ENCODE measurements at places on chromosomes 12 and 14.

- DNase-seq: no peak
These were observed 34.2 kb upstream of the GCH1 start for GRCh38 chr14:54936816-54937215.

GRCh38 chr12:53983568-53983949 is 1.4 kb upstream of the HOXC10 start:
- DNase-seq: peak; percentile 54

DNA sequence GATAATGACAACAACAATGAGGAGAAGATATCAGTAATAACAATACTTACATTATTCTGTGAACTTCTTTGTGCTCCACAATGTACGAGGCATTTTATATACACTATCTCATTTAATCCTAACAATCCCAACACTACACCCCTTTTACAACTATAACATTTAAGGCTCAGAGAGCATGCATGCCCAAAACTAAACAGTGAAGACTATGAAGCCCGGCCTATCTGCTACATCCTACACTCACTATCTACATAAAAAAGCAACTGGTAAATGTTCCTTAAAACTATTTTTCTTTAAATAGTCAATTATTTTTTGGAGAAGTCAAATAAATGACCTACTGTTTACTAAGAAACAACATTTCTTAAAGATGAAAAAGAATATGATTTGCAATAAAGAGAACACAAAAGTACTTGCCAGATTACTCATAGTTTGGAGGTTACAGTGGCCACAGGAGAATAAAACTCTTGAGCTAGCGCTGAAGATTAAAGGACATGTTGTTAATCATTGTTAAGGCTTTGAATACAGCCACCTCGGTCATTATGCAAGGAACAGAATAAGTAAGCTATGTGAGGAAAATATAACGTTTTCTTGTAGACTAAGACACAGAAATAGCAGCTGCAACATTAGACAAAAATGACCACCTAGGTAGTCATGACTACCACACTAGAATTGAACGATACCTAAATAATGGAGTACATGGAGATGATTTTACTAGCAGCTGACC is 56.7 kb downstream of the EPS8 start:
- DNase-seq: no peak

DNA sequence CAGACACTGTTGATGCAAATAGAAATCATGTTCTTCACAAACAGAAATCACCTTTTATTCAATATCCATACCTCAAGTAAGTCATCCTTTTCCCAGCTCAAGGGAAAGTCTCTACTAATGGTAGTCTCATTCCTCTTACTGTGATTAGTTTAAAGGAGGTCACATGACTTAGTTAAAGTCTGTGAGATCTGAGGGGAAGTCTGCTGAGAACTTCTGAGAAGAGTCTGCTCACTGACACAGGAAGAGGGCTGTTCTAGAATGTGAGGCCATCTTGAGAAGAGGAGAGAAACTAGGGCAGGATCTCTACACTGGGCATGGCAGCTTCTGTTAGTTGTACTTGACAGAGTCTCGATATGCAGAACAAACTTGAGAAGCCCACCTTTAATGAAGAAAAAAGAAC is 146.8 kb downstream of the C12orf42 start:
- DNase-seq: no peak

- no peak for DNase-seq
These were observed 209.4 kb upstream of the BCL2L14 start for GRCh38 chr12:11861155-11861863.

DNA sequence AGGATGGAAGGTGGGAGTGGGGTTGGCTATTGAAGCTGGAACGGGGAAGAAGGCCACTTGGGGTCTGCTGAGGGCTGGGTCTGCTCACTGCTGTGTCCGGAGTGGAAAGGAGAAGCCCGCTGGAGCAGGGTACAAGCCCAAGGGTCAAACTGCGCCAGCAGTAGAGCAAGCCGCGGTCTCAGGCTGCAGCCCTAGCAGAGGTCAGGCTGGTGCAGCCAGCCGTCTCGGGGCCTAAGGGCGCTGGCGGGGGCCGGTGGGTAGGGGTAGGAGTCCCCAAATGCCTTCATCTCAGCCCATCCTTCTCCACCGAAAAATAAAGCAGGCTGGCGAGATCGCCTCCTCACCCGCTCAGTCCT is 718 bp upstream of the JDP2 start:
- DNase-seq: no peak

DNA sequence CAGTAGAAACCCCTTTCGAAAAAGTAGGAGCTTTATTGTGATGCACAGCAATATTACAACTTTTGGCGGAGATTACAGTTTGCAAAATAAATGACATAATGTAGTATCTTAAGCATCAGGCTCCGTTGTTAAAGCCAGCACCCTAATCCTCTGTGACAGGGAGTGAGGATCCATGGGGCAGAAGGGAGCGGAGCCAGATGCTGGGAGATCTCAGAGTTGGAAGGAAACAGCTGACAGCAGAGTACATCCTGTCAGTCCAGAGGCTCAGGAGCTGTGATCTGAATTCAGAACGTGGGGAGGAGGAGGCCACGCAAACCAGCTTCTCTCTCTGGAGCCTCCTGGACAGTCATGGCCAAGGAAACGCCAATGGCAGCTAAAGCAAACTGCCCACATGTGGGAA is 55.7 kb downstream of the TMTC1 start:
- DNase-seq: no peak

DNA sequence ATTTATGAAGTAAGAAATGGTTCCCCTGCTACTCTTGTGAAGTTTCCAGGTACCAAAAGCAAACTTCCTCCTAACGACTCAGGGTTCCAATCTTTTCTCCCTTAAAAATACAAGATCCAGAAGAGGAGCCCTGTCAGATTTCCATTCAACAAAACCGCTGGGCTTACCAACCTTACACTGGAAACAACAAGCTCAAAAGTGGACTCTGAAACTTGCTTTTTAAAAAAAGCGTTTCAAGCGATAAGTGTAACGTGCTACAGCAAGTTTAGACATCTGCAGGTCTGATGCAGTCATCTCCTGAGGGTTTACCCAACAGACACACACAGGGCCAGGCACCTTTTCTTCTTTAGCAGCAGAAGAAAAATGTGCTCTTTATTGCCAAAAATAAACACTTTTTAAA is 6.9 kb upstream of the CREBL2 start:
- no peak for DNase-seq

DNA sequence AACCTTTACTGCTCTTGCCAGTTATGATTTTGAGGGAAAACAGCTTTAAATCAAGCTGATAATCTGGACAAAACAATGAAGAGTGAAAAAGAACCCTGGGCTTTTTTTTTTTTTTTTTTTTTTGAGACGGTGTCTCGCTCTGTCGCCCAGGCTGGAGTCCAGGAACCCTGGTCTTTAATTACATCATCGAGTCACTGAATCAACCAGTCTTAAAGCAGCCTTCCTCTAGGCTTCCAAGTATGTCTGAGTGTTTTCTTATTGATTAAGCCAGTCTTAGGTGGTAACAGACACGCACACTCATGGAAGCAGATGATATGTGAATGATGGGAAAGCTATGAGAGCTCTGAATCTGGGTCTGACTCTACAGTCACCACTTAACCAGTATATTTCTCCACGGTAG is 5.9 kb upstream of the VCPKMT start:
- no peak for DNase-seq

All from B cell (primary cell).